ENCODE measurements at places on chromosomes 4 and X. TPM values are rescaled to one million over a fixed set of nuclear protein-coding genes. Genes with fewer than 3 reads are reported as not detected.

Gene CT47C1
- polyA plus RNA-seq: not detected

DNA sequence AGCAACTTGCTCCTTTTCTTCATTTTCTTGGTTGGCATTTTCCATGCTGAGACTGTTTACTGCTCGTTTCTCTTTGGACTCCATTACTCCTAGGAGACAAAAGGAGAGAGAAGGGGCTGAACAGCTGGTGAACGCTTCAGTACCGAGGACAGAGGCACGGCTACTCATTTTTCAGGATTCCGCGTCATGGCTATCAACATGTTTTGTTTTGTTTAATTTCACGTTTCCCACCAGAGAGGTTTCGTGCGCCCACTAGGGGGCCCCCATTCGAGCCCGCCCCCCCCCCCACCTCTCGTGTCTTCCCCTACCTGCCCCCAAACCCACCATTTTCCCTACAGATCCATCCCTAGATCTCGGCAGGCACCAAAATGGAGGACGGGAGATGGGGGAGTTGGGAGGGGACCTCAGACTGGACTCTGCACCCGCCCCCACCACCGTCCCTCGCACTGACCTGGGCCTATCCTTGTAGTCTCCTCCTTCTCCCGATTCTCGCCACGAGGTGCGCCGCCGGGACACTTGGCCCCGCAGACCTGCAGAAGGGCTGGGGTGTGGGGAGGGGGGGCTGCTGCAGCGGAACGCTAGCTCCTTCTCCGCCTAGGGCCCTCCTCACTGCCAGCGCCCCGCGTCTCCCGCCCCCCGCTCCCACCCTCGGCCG, 653 bp downstream of the BEX1 start:
- no peak for DNase-seq

DNA sequence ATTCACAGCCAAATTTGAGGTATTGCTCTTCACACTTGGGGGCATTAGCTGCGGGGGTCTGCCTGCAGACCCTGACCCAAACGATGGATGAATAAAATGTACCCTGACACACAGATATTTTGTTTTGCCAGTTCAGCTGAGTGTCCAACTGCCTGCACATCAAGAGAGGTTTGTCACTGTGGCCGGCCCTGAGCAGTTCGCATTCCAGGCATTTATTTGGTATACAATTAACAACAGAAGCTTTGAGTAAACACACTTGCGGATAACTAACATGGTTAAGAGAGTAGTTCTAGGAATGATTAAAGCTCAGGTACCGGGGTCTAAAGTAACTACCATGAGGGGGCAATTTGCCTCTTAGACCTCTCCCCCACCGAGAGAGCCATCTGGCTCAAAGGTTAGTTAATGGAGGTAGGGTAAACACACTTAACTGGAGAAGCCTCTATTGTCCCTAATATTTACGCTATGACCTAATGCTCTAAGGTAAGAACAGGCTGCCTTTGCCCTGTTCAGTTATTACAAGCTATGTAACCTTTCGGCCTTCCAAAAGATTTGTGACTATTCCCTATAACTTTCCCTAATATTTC, 162.0 kb downstream of the SNCA start:
- DNase-seq: no peak

DNA sequence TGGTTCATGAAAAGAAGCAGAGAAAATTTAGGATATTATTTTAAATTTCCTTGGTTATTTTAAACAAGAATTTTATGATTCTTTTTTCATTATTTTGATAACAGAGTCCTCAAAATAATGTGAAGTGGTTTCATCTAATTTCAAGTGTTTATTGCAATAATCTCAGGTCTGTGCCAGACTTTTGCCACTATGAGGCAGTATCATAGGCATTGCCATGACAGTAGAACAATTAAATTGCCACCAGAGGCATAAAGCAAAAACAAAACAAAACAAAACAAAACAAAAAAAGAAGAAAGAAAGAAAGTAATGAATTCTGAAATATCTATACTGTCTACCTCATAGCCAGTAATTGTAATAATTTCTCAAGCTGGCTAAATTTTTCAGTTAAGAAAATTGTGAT, 739.2 kb downstream of the KCTD8 start:
- no peak for DNase-seq

Gene SLC6A14
- not detected for polyA plus RNA-seq

DNA sequence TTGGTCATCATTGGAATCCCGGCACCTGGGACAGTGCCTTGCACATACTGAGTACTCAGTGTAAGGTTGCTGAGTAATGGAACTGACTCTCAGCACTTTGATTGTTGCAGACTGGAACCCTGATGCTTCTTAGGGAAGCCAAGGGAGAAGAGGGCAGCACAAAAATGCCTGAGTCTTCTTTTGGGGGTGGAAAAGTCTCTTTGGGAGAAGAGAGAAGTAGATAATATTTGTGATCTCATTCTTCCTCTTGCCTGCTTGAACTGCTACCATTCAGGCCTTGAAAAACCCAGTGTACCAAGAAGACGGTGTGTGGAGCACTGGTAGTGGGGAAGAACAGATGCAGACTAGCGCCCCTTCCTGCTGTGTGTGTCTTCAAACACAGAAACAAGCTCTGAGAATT, 12.3 kb downstream of the SFRP2 start:
- no peak for DNase-seq

Gene TMEM255A
- 0.15 TPM for polyA plus RNA-seq

GRCh38 chr4:152503653-152504290, 32.1 kb downstream of the FBXW7 start:
- DNase-seq: no peak

DNA sequence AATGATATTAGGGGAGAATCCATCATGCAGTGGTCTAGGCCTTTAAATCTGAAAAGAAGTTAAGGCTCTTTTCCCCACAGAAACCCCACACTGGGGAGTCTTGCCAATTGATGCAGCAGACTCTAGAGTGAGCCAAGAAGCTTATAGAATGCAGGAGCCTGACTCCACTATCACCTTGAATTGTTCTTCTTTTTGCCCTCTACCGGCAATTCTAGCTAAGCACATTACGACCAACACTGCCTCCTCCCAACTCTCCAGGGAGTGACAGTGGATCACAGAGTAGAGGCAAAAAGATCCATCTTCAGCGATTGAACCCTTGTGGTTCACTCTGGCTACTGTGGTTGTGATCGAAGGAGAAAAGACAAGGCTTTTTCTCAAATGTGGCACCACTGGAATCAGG, 331.5 kb downstream of the NKX6-1 start:
- DNase-seq: no peak

Gene SLC34A2
- polyA plus RNA-seq: not detected

- DNase-seq: no peak
These were observed 40.2 kb downstream of the HMX1 start for GRCh38 chr4:8831221-8832112.

DNA sequence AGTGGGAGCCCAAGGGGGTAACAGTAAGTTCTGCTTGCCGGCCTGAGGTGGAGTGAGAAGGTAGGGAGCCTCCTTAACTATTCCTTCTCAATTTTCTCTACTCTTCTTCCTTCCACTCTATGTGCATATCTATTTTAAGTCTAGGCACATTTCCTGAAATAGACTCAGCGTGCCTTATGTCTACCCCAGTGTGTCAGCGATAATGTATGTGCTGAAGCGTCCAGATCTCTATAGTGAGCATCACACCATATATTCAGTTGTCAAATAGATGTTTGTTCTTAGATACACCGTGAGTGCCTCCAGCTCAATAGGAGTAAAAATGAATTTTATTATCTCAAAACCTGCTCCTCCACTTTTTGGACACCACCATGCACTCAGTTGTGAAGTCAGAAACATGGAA, 51.5 kb upstream of the RAB33B start:
- no peak for DNase-seq

- DNase-seq: no peak
These were observed 115.0 kb upstream of the NALF2 start for GRCh38 chrX:69389101-69389501.

Gene BMPR1B
- 0.34 TPM for polyA plus RNA-seq

Gene SPIN2B
- 7.6 TPM for polyA plus RNA-seq

DNA sequence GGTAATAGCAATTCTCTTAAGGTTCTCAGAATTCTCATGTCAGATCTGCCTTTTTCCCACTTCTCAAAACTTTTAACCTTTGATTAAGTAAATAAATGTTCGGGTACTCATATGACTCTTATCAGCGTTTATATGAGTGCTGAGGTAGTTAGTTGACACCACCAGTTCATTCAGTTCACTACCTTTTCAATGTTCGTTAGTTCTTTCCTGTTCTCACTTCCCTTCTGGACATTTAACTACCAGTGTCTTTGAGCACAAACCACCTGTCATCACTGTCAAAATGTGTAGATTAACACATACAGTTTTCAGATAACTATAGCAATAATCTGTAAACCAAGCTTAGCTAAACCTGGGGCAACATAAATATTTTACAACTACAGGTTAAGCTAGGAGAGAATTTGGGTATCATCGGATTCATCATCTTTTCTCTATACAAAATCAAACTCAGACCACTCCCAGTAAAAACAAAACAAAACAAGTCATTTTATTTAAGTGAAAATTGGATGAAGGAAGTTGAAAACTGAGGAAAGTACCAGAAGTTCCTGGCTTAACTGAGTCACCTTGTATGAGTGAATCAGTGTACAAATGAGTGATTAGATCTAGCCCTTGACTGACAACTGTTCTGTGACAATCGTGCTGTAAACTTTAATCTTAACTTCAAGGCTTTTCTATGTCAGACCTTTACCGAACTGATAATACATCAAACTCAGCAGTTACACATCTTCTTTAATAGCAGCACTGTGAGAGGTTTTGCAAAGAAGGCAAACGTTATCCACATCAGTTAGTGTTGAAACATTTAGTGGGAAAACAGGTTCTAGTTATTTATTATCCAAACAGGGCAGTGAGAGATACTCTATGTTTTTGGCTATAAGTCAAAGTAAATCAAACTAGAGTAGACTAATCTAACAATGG, 41.9 kb downstream of the ARHGEF38 start:
- no peak for DNase-seq

Gene APLN
- polyA plus RNA-seq: 8.7 TPM

Gene MAGEB2
- not detected for polyA plus RNA-seq

DNA sequence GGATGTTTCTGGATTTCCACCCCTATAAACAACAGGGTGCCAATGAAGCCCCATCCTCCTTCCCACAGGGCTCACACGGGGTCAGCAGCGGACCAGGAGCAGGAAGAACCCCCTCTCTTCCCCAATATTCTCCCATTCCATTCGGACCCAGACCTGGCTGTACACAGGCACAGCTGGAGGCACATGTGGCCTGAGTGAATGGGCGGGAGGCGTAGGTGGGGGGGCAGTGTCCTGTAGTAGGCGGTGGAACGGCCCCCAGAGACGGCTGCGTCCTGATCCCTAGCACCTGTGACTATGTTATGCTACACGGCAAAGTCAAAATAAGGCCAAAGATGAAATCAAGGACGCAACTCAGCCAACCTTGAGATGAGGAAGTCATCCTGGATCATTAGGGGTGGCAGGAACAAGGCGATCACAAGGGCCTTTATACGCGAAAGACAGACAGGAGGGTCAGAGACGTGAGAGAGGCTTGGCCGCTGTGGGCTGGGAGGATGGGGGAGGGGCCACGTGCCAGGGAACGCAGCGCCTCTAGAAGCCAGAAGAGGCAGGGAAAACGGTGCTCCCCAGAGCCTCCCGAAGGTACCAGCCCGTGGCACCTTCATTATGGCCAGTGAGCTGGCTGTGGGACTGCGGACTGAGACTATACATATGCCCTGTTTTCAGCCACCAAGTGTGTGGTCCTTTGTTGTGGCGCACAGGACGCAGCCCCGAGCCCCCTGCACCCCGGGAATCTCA, 75.6 kb downstream of the WFS1 start:
- DNase-seq: peak; percentile 40

- no peak for DNase-seq
These were observed 113.0 kb downstream of the IQCM start for GRCh38 chr4:149702414-149703293.

DNA sequence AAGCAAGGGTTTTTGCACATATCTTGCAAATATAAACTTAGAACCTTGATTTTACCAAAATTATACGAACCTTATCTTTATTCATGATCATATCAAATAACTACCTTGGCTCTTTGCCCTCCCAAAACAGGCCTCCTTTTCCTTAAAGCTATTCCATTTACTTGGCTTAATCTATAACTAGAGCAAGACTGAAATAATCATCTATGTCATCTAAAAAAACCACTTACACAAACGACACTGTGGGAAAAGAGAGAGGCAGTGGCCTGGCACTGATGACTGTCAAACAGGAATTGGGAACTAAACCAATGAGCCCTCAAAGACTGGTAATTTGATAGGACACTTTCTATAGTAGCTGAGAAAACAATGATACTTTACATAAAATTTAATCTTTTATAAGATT, 11.7 kb upstream of the PTPN13 start:
- no peak for DNase-seq

Gene FDCSP
- not detected for polyA plus RNA-seq

Data from heart left ventricle (tissue), 16 donors.